ENCODE measurements at places on chromosomes 7 and 10. TPM values are rescaled to one million over a fixed set of nuclear protein-coding genes. Genes with fewer than 3 reads are reported as not detected.

RADIL gene
- 0.52 TPM for total RNA-seq

- H3K4me3 ChIP-seq: no peak overlapping the region
- no peaks in the 10 kb centered on the region for H3K36me3 ChIP-seq
- 0 out of 3 replicates have a peak, but pooled peaks cover 6% of the 10 kb centered on the region for H3K27me3 ChIP-seq
- DNase-seq: no peak
- H3K27ac ChIP-seq: no peak overlapping the region
These were observed 288.3 kb upstream of the MKI67 start for GRCh38 chr10:128414568-128414967.

CALY gene
- total RNA-seq: not detected

GRCh38 chr7:6186577-6186976 is 85.8 kb downstream of the CYTH3 start:
- no peak overlapping the region for H3K4me3 ChIP-seq
- DNase-seq: no peak
- no peak overlapping the region for H3K27ac ChIP-seq
- H3K4me1 ChIP-seq: no peaks in the 10 kb centered on the region
- H3K27me3 ChIP-seq: no peaks in the 10 kb centered on the region

GRCh38 chr7:6476596-6477317 is 29.0 kb upstream of the DAGLB start:
- DNase-seq: no peak
- no peaks in the 10 kb centered on the region for H3K27me3 ChIP-seq
- H3K27ac ChIP-seq: no peak overlapping the region
- peaks cover 67% of the 10 kb centered on the region for H3K36me3 ChIP-seq
- H3K4me1 ChIP-seq: peaks cover 76% of the 10 kb centered on the region
- no peak overlapping the region for H3K4me3 ChIP-seq

GRCh38 chr10:36383349-36383748 is 741.3 kb upstream of the FZD8 start:
- H3K4me3 ChIP-seq: no peak overlapping the region
- H3K36me3 ChIP-seq: no peaks in the 10 kb centered on the region
- H3K4me1 ChIP-seq: no peaks in the 10 kb centered on the region
- no peak overlapping the region for H3K27ac ChIP-seq

GRCh38 chr10:86699541-86699940 is 31.2 kb downstream of the LDB3 start:
- H3K4me1 ChIP-seq: no peaks in the 10 kb centered on the region
- peaks cover 38% of the 10 kb centered on the region for H3K27me3 ChIP-seq
- DNase-seq: no peak
- H3K4me3 ChIP-seq: no peak overlapping the region

DNA sequence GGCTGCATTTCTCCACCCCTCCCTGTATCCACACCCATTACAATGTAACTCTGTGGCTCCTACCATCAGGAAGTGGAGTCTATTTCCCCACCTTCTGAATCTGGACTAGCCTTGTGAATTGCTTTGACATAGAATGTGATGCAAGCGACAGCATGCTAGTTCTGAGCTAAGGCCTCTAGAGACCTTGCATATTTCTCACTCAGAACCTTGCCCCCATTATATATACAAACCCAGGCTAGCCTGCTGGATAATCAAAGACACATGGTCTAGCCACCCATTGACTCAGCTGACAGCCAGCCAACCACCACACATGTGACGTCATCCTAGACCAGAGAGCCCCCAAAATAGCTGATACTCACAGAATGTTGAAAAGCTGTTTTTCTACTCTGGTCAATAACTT is 77.9 kb downstream of the CCDC71L start:
- DNase-seq: no peak
- no peaks in the 10 kb centered on the region for H3K36me3 ChIP-seq
- H3K27me3 ChIP-seq: no peaks in the 10 kb centered on the region
- H3K4me3 ChIP-seq: no peak overlapping the region
- H3K27ac ChIP-seq: no peak overlapping the region

BTAF1 gene
- total RNA-seq: 31.6 TPM

ARHGEF35 gene
- total RNA-seq: 0.18 TPM

HKDC1 gene
- 12.4 TPM for total RNA-seq

GRCh38 chr10:114045136-114046086 is 1.7 kb downstream of the ADRB1 start:
- no peak for DNase-seq
- H3K27ac ChIP-seq: no peak overlapping the region

GRCh38 chr10:576130-576465 is 113.4 kb downstream of the DIP2C start:
- H3K27ac ChIP-seq: no peak overlapping the region
- H3K36me3 ChIP-seq: no peaks in the 10 kb centered on the region
- H3K4me1 ChIP-seq: no peaks in the 10 kb centered on the region

DNA sequence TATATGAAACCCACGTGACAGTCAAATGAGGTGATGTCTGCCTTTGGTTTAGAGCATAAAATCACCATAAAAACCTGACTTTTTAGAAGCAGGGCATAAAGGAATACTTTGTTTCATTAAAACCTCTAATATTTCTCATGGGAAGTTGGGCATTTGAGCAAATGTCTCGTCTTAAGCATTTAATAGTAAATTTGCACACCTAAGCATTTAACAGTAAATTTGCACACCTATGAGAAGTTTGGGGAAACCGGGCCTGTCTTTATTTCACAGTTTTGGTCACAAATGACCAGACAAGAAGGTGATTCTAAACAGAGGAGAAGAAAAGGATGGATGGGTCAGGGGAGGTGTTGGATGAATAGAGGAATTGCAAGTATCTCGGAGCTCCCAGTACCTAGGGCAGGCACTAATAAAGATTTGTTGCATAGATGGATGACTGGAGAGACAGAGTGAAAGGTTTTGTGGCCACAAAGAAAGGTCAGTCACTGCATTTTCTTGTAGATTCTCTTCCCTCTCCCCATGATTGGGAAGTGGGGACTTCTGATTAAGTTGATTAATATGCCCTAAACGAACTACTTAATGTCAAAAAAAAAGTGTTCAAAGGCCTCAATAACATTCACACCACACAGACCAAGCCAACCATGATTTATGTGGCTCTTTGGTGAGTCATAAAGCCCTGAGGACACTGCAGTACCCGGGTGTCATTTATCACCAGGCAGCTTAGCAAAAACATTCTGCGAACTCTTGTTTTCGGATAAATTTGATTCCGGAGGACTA is 158.2 kb downstream of the SPAG6 start:
- H3K4me1 ChIP-seq: no peaks in the 10 kb centered on the region
- no peaks in the 10 kb centered on the region for H3K36me3 ChIP-seq
- no peaks in the 10 kb centered on the region for H3K27me3 ChIP-seq
- no peak overlapping the region for H3K4me3 ChIP-seq
- H3K27ac ChIP-seq: no peak overlapping the region
- no peak for DNase-seq

SSBP1 gene
- total RNA-seq: 363 TPM

GRCh38 chr10:77185696-77186095 is 451.9 kb downstream of the KCNMA1 start:
- H3K36me3 ChIP-seq: no peaks in the 10 kb centered on the region
- H3K27ac ChIP-seq: no peak overlapping the region
- no peaks in the 10 kb centered on the region for H3K27me3 ChIP-seq
- no peak overlapping the region for H3K4me3 ChIP-seq

- no peak for DNase-seq
- H3K4me3 ChIP-seq: no peak overlapping the region
- peaks cover 17% of the 10 kb centered on the region for H3K4me1 ChIP-seq
- peaks cover 5% of the 10 kb centered on the region for H3K27me3 ChIP-seq
- H3K27ac ChIP-seq: no peak overlapping the region
These were observed 94.7 kb upstream of the LYZL2 start for GRCh38 chr10:30724296-30724695.

GRCh38 chr10:62915158-62915557 is 99.0 kb upstream of the EGR2 start:
- DNase-seq: no peak
- H3K36me3 ChIP-seq: no peaks in the 10 kb centered on the region
- H3K4me1 ChIP-seq: no peaks in the 10 kb centered on the region
- no peak overlapping the region for H3K4me3 ChIP-seq

DNA sequence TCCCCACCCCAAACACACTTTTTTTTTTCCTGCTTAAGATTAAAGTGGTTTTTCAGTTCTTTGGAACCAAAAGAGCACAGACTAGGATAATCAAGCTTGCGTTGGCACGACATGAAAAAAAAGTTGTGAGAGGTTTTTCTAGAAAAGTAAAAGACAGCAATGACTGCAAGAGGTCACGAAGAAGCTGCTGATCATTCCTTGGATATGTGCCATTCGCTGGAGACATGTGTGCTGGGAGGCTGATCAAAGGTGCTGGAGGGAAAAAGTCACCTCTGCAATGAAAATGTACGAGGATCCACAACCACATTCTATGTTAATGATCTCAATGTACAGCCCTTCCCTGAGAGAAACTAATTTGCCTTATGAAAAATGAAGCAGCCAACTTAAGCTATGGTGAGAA is 5.4 kb downstream of the AKR1B1 start:
- peaks cover 16% of the 10 kb centered on the region for H3K36me3 ChIP-seq
- no peaks in the 10 kb centered on the region for H3K27me3 ChIP-seq
- peaks cover 26% of the 10 kb centered on the region for H3K4me1 ChIP-seq
- no peak overlapping the region for H3K4me3 ChIP-seq
- H3K27ac ChIP-seq: no peak overlapping the region

PDCD11 gene
- total RNA-seq: 40.3 TPM

GRCh38 chr10:49539320-49539885 is 482 bp upstream of the ERCC6 start:
- DNase-seq: peak; percentile 24
- H3K27me3 ChIP-seq: no peaks in the 10 kb centered on the region
- H3K36me3 ChIP-seq: peaks cover 2% of the 10 kb centered on the region

TECTB gene
- total RNA-seq: 1.3 TPM

DNA sequence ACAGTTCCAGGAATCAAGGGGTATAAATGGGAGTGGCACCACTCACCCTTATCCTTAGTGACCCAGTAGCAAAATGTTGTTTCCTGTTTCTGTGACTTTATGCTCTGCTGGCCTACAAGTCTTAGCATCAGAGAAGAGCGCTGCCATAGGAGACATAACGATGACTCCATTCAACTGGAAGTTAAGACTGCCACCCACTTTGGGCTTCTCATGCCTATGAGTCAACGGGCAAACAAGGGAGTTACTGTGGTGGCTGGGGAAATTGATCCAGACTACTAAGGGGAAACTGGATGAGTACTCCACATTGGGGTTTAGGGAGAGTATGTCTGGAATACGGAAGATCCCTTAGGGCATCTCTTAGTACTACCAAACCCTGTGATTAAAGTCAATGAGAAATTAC is 40.6 kb upstream of the PIK3CG start:
- H3K27me3 ChIP-seq: no peaks in the 10 kb centered on the region
- no peaks in the 10 kb centered on the region for H3K4me1 ChIP-seq
- H3K4me3 ChIP-seq: no peak overlapping the region

DYDC2 gene
- total RNA-seq: 2.3 TPM

SPDYE6 gene
- not detected for total RNA-seq

- no peaks in the 10 kb centered on the region for H3K4me1 ChIP-seq
- no peak overlapping the region for H3K4me3 ChIP-seq
- peaks cover 7% of the 10 kb centered on the region for H3K27me3 ChIP-seq
- no peaks in the 10 kb centered on the region for H3K36me3 ChIP-seq
These were observed 14.5 kb downstream of the GIMAP5 start for GRCh38 chr7:150751702-150752101.

PVRIG gene
- total RNA-seq: not detected

GRCh38 chr10:209357-209756 is 74.1 kb downstream of the ZMYND11 start:
- H3K36me3 ChIP-seq: no peaks in the 10 kb centered on the region
- no peak overlapping the region for H3K4me3 ChIP-seq
- H3K4me1 ChIP-seq: no peaks in the 10 kb centered on the region
- no peak for DNase-seq

DNA sequence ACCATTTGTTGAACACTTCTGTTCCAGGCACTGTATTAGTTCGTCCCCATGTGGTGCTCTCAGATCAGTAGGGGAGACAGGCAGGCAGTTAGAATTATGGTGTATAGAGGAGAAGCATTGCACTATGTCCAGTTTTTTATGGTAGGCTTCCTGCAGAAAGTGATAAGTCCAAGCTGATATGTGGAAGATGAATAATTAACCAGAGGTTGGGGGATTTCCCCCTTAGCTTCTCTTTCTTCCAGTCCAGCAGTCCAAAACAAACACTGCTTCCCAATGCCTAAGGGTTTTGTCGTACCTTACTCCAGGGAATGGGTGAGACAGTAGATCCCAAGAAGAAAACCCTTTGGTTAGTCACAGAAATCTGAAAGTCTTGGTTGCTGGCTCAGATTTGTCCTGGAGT is 19.2 kb downstream of the HIF1AN start:
- H3K27ac ChIP-seq: no peak overlapping the region
- peak; percentile 23 for DNase-seq
- no peaks in the 10 kb centered on the region for H3K27me3 ChIP-seq
- H3K4me3 ChIP-seq: no peak overlapping the region
- peaks cover 14% of the 10 kb centered on the region for H3K4me1 ChIP-seq

TAS2R41 gene
- total RNA-seq: not detected

DNA sequence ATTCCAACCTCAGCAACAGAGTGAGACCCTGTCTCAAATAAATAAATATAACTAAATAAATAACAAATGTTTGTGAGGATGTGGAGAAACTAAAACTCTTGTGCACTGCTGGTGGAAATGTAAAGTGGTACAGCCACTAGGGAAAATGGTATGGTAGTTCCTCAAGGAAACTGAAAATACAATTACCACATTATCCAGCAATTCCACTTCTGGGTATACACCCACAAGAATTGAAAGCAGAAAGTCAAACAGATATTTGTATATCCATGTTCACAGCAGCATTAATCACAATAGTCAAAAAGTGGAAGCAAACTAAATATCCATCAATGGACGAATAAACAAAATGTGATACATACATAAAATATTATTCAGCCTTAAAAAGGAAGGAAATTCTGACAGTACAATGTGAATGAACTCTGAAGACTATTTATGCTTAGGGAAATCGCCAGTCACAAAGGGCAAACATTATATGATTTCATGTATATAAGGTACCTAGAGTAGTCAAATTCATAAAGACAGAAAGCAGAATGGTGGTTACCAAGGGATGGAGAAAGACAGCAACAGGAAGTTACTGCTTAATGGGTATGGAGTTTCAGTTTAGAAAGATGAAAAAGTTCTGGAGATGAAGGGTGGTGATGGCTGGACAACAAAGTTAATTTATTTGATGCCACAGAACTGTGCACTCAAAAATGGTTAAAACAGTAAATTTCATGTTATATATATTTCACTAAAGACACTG is 9.8 kb downstream of the ARHGAP12 start:
- H3K27me3 ChIP-seq: no peaks in the 10 kb centered on the region
- no peaks in the 10 kb centered on the region for H3K36me3 ChIP-seq
- H3K27ac ChIP-seq: no peak overlapping the region
- no peak overlapping the region for H3K4me3 ChIP-seq
- DNase-seq: no peak

DNA sequence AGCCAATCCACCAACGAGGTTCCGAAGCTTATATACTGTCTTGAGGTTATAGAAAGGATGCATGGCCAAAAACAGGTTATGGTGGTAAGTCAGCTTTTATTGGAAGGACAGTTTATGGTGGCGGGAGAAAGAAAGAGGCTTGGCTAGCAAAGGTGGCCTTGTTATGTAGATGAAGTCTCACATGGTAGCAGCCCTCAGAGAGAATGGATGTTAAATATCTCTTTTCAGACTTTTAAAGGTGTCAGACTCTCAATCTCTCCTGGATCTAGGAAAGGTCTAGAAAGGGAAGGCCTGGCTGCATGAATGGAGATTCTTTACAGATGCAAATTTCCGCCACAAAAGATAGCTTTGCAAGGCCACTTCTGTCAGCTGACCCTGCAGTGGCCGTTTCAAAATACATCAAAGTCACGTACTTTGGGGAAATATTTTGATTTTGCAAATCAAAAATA is 333.8 kb downstream of the GALNT17 start:
- DNase-seq: no peak
- no peak overlapping the region for H3K4me3 ChIP-seq
- no peaks in the 10 kb centered on the region for H3K4me1 ChIP-seq
- H3K36me3 ChIP-seq: no peaks in the 10 kb centered on the region
- no peaks in the 10 kb centered on the region for H3K27me3 ChIP-seq
